ENCODE measurements at places on chromosomes 2 and 18.
A peak's percentile ranks its signal among the peaks of the same experiment; 100 is the strongest.

GRCh38 chr2:36562240-36562639, 35.7 kb downstream of the FEZ2 start:
- DNase-seq = no peak

GRCh38 chr2:52933878-52934277, 833.7 kb upstream of the CHAC2 start:
- no peak for DNase-seq

GRCh38 chr18:32431753-32432152, 38.9 kb downstream of the GAREM1 start:
- no peak for DNase-seq

- no peak for DNase-seq
Observed at GRCh38 chr2:26623541-26624495, 17.3 kb downstream of the CIB4 start.

- no peak for DNase-seq
Observed at GRCh38 chr2:137049518-137049917, 284.2 kb downstream of the THSD7B start.

GRCh38 chr2:159052157-159052601, 83.7 kb downstream of the TANC1 start:
- no peak for DNase-seq

DNA sequence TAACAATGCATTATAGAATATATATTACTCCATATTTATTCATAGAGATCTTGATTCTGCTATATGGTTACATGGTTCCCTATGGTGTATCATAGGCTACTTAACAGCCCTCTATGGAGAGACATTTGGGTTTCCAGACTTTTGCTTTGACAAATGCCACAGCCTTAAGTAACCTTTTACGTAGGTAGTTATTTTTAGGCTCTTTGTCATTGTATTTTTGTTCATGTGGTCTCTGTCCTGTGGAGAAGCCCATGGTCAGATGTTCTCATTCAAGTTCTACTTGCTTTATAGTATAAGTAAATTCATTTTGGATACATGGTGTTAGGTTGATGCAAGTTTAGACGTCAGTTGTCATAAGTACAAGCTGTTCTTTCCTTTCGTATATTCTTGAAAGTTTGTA, 275.2 kb upstream of the THSD7B start:
- DNase-seq = no peak

- DNase-seq = no peak
Observed at GRCh38 chr2:48841126-48841525, 85.6 kb upstream of the LHCGR start.

DNA sequence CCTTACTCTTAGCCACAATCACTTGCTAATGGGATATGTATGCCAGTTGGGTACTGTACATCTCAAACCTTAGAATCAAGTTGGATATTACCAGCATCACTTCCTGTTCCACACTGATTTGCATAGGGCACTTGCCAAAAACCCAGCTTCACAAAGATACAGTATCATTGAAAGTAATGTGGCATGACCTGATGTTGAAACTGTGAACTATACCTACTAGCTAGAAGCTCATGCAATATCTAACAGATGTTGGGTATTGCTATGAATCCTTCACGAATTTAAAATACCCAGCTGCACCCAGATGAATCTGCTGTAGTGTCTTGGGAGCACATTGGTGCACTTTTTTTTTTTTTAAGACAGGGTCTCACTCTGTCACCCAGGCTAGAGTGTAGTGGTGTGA, 6.5 kb upstream of the STAMBP start:
- no peak for DNase-seq

GRCh38 chr2:138777996-138778395, 2.2 kb downstream of the NXPH2 start:
- no peak for DNase-seq

GRCh38 chr18:3878401-3878800, 428.4 kb downstream of the TGIF1 start:
- no peak for DNase-seq

DNA sequence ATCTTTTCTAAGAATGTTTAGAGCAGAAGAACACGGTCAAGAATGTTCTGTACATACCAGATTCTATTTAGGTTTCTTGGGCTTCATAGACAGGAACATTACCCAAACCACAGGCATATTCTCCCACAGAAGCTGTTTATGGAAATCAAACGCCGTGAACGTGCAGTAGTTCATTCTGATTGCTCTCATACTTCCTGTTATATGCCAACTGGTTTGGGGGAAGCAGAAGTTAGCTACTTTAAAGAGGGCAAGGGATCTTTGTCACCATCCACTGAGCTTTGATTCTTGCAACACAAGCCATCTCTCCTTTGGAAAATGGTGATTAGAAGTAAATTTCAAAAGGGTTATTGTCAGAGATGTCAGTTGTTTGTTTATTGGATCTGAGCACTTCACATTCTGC, 182.2 kb upstream of the NRP2 start:
- DNase-seq = no peak

- DNase-seq = no peak
Observed at GRCh38 chr18:32160547-32160946, 29.3 kb upstream of the MEP1B start.

- no peak for DNase-seq
Observed at GRCh38 chr18:39057423-39058064, 1491.9 kb upstream of the CELF4 start.

DNA sequence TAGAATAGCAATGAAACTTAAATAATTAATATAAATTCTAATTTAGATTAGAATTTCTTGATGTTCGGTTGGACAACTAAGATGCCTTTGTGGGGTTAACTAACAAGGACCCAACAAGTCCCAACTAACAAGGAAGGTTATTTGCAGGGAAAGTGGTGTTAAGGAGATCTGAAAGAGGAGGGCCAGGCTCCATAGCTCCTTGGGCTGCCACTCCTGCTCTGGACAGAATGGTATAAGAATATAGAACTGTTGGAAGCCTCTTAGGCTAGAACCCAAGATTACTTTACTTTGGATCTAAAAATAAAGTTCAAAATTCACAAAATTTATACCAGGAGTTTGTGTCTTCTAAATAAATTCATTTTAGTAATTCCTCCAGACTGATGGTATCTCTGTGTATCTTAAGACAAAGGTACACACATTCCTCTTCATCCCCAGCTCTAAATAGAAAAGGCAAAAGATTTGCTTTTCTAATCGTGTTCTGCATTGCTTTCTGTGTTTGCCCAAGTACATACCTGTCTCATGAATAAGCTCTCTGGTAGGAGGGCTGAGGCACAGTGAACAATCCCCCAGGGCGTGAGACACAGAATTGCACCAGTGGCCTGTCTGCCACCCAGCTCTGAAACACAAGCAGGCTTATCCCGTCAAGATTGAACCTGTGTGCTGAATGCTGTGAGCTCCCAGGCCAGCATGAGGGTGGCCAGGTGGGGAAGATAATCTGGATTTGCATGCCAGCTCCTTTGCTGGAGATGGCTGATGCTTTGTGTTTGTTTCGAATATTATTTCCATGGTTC, 176.0 kb downstream of the ACKR3 start:
- DNase-seq = no peak

DNA sequence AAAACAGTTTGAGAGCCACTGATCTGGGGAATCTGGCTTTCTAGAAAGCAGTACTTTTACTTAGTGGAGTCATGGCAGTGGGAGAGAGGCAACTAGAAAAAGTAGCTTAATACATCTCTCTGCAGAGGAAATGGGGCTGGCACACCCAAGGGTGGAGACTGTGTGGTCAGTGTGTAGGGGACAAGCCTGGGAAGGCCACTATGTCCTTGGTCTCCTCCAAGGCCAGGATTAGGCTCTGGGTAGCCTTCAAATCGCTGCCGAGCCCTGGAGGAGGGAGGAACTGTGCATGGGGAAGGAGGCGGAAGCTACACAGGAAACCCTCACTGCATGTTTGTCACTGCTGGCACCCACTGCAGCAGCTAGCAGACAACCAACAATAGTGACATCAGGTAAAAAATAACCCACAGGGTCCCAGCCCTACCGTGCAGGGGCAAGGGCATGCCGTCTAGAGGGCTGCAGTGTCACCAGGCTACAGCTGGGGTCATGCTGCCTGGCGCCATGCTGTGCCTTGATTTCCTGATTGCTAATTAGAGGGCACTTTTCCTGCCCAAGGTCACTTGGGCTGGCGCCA, 34.8 kb downstream of the LBH start:
- no peak for DNase-seq

GRCh38 chr2:194301946-194302345, 1355.1 kb upstream of the SLC39A10 start:
- peak; percentile 11 for DNase-seq

GRCh38 chr18:56492136-56492535, 146.3 kb downstream of the TXNL1 start:
- no peak for DNase-seq

Data from NCI-H2081 treated with DMSO at 0.1 percent for 48 hours (cell line).